SJSA1 (cell line): ENCODE measurements at places on chromosomes 11 and 22. TPM values are rescaled to one million over a fixed set of nuclear protein-coding genes. Genes with fewer than 3 reads are reported as not detected.

DNA sequence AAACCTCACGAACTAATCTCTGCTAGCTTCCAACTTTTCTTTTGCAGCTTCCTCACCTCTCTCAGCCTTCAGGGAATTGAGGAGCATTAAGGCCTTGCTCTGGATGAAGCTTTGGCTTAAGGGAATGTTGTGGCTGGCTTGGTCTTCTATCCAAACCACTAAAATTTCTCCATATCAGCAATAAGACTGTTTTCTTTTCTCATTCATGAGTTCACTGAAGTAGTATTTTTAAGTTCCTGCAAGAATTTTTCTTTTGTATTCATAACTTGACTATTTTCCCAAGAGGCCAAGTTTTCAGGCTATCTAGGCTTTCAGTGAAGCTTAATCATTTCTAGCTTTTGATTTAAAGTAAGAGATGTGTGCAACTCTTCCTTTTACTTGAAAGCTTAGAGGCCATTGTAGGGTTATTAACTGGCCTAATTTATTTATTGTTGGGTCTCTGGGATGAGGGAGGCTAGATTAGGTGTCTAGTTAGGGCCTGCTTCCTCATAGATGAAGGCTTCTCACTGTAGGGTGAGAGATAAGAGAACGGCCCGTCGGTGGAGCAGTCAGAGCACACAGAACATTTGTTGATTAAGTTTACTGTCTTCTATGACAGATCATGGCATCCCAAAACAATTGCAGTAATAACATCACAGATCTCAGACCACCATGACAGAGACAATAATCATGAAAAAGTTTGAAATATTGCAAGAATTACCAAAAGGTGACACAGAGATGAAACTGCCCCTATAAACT, 33.2 kb downstream of the CSF2RB start:
- peaks cover 20% of the 10 kb centered on the region for H3K27me3 ChIP-seq
- DNase-seq = no peak
- H3K36me3 ChIP-seq = no peaks in the 10 kb centered on the region
- no peak overlapping the region for H3K27ac ChIP-seq
- 0 out of 2 replicates have a peak, but pooled peaks cover 3% of the 10 kb centered on the region for H3K4me1 ChIP-seq

The SDF2L1 gene
- 64.3 and 119 TPM in 2 replicates for total RNA-seq

- no peak overlapping the region for H3K27ac ChIP-seq
- H3K36me3 ChIP-seq = no peaks in the 10 kb centered on the region
- no peak for DNase-seq
- no peaks in the 10 kb centered on the region for H3K27me3 ChIP-seq
- no peak overlapping the region for H3K4me3 ChIP-seq
- H3K4me1 ChIP-seq = no peaks in the 10 kb centered on the region
These were observed 164.5 kb downstream of the STK33 start for GRCh38 chr11:8429483-8429882.

- DNase-seq = no peak
- H3K36me3 ChIP-seq = no peaks in the 10 kb centered on the region
- no peaks in the 10 kb centered on the region for H3K27me3 ChIP-seq
- no peak overlapping the region for H3K27ac ChIP-seq
- no peaks in the 10 kb centered on the region for H3K4me1 ChIP-seq
These were observed 155.7 kb downstream of the TBC1D22A start for GRCh38 chr22:46918197-46918596.

- no peak overlapping the region for H3K27ac ChIP-seq
- no peak for DNase-seq
- no peaks in the 10 kb centered on the region for H3K27me3 ChIP-seq
- H3K36me3 ChIP-seq = no peaks in the 10 kb centered on the region
These were observed 59.8 kb downstream of the TENM4 start for GRCh38 chr11:79381036-79381435.

DNA sequence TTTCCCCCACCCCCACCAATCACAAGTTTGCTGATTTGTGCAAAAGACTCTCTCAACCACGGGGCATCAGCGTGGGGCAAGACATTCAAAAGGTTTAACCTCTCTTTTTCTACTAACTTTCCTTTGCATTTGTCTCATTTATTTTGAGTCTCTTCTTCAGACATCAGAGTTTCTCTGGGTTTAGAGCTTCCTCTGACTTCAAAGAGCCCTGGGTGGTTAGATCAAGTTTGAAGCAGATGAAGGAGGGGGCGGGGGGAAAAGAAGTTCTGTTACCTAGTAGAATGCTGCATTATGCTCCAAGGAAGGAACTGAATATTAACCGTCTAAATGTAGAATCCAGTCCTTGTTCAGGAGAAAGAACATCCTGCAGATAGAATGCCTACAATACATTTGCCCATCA, 24.5 kb downstream of the GAS2 start:
- H3K4me3 ChIP-seq = no peak overlapping the region
- no peaks in the 10 kb centered on the region for H3K36me3 ChIP-seq
- DNase-seq = no peak
- H3K27me3 ChIP-seq = 0 out of 2 replicates have a peak, but pooled peaks cover 8% of the 10 kb centered on the region
- no peaks in the 10 kb centered on the region for H3K4me1 ChIP-seq
